ENCODE measurements at places on chromosomes 2 and 18.

DNA sequence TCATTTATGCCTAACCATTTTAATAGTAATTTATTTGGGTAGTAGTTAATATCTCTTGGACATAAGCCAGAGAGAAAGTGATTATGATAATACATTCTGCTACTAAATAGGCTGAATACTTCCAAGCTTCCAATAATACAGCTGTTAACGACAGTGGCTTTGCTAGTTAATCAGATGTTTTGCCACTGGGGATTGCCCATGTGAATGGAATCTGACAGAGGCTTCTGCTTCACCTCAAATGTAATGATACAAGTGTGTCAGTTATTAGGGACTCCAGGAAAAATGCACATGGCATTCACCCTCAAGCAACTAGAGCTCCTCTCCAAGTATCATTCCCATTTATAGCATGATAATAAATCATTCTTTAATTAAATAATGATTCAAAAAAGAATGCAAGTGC is 185.0 kb upstream of the TMEFF2 start:
- ATAC-seq: no peak

DNA sequence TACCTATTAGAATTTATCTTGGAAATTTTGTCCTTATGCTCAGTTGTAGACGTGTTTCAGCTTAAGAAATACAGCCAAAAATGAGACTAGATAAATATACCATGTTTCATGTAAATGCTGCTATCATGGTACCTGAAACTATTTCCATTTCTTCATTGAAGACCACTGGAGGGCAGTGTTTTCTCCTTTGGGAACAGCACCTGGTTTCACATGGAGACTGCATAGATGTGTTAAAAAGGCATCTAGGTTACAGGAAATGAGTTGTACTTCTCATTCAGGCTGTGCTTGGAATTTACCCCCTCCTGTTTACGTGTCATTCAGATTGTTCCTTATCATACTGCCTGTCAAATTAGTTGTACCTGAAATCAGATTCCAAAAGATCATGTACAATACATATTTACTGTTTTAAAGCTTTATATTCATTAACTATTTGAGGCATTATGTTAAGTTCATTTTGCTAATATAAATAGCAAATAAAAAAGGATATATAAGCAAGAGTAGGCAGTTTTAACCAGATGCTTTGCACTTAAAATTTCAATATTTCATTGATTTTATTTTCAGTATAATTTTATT is 57.3 kb upstream of the PSMD14 start:
- ATAC-seq: peak; percentile 89

DNA sequence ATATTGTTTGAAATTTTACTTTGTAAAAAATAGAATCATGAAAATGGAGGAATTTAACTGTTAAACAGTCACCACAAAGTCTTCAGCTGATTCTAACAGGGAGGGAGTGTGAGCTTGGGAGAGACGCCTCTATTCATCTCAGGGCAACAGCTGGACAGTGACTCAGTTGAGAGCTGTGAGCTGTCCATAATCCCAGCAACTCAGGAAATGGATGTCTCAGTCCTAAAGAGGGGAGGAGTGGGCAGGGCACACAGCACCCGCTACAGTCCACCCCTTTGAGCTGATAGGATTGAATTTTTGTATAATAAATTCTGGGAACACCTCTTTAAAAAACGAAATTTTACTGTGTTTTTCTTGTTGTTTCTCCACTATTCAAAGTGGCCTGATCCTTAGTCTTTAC is 255.1 kb upstream of the THUMPD2 start:
- no peak for ATAC-seq

DNA sequence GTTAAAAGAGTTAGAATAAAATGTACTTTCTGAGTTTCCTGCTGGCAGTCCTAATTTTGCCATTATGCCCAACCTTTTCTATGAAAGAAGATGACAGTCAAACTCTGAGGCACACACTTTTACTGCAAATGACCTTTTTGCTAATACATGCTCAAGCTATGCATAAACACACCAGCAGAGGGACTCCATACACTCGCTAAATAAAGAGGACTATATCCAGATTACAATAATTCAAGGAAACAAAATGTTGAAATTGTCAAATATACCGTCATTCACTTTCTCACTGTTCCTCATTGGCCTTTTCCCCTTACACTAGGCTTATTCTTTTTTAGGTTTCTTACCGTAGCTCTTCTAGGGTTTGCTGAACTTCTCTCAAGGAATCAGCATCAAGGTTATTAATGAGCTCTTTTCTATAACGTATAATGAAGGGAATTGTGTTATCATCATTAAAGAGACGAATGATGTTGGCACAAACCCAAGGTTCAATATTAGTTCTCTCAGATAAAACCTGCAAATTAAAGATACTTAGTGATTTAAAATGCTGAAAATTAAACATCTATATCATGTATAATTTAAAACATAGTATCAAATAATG is 25.7 kb downstream of the SRBD1 start:
- ATAC-seq: peak; percentile 90

GRCh38 chr2:127623388-127624319 is 22.3 kb upstream of the GPR17 start:
- peak; percentile 70 for ATAC-seq

DNA sequence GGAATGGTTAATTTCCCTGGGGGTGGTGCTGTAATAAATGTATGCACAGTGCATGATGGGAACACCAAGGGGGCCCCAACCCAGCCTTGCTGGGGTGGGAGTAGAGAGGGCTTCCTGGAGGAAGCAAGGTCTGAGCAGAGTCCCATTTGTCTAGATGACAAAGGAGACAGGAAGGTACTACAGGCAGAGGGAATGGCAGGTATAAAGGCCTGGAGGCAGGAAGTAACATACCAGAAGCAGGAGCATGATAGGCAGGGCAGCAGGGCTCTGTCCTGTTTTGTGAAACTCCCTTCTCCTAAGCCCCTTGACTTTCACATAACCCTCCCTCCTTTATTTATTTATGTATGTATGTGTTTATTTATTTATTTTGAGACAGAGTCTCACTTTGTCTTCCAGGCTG is 3.9 kb downstream of the GMPPA start:
- ATAC-seq: no peak

GRCh38 chr2:7594211-7594610 is 677.0 kb downstream of the RNF144A start:
- ATAC-seq: no peak

All from SK-N-SH treated with all-trans-retinoic acid at 6 μM for 48 hours (cell line).